ENCODE measurements at places on chromosomes 5 and 9.
A peak's percentile ranks its signal among the peaks of the same experiment; 100 is the strongest.

DNA sequence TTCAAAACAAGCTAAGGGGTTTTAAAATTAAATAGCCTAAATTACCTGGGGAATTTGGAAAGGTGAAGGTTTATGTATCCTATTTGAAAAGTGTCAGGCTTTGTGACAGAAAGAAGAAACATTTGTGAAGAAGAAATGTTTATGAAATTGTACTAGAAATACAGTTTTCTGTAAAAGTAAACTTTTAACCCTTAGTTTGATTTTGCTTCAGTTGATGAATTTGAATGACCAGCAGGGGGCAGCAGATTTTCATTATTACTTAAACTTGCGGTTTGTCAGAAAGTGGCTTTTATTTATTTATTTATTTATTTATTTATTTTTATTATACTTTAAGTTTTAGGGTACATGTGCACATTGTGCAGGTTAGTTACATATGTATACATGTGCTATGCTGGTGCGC lies 58.1 kb downstream of the NNT start:
- DNase-seq, result no peak

GRCh38 chr5:93078082-93079038 lies 502.7 kb downstream of the NR2F1-AS1 start:
- peak; percentile 17 for DNase-seq

- DNase-seq, result no peak
Measured at GRCh38 chr5:38319491-38319890, 61.1 kb downstream of the EGFLAM start.

DNA sequence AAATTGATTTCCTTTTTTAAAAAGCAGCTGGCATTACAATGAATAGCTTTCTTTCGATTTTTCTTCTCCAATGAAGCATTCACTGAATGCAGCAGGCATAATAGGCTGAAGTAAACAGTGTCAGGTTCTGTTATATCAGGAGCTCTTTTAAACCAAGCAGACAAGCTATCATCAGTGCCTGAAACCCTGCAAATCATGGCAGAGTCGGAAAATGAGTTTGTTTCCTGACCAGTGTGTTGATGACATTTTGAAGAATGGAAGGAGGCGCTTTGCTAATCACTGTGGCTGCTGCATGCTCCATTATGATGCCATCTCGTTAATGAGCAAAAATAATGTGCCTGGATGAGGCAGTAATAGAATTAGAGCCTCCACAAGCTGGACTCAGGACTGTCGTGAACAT lies 284.5 kb downstream of the ZNF608 start:
- no peak for DNase-seq

GRCh38 chr5:134115806-134116175 lies 1.3 kb downstream of the TCF7 start:
- DNase-seq, result no peak

DNA sequence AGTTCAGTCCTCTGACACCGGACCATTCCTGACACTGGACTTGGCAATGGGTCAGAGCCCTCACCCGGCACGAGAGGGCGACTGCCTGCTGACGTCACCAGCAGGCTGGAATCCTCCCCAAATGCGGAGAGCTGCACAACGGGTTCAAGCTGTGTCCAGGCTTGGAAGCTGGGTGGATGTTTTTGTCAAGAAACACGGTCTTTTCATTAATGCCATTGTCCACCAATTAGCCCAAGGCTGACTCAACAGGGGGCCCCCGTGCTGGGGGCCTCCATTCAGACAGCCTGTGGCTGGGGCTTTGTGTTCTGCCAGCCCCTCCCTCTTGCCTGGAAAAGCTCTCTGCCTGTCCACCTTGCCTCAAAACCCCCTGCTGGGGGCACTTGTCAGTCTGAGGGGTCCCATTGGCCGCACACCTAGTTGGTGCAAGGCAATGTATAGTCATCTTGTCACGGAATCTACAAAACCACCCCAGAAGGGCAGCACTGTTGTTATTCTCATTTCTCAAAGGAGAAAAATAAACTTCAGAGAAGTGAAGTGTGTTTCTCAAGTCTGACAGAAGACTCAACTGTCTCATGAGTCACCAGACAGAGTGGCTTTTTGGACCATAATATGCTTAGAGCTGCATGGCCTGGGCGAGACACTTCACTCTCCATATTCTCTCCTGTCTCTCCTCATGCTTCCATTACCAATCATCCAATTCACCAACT lies 24.6 kb downstream of the NDUFA8 start:
- DNase-seq, result no peak

GRCh38 chr5:93735378-93735777 lies 6.0 kb downstream of the POU5F2 start:
- no peak for DNase-seq

DNA sequence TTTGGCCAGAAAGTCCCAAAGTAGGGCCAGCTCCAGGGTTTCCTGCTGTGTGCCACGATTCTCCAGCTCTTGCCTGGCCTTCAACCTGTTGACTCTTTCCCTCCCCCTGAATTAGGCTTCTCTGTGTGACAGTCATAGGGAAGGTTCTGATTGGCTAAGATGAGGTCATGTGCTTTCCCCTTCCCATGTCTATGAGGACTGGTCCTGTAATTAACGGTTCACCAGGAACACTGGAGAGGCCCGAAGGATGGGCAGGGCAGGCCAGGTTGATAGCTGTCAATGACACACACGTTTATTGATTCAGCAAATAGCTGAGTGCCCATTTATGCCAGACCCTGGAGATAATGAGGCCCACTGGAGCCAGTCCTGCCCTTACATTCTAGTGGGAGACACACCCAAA lies 9.0 kb upstream of the PRR7 start:
- DNase-seq, result no peak

- no peak for DNase-seq
Measured at GRCh38 chr9:104386013-104386412, 118.0 kb upstream of the OR13F1 start.

DNA sequence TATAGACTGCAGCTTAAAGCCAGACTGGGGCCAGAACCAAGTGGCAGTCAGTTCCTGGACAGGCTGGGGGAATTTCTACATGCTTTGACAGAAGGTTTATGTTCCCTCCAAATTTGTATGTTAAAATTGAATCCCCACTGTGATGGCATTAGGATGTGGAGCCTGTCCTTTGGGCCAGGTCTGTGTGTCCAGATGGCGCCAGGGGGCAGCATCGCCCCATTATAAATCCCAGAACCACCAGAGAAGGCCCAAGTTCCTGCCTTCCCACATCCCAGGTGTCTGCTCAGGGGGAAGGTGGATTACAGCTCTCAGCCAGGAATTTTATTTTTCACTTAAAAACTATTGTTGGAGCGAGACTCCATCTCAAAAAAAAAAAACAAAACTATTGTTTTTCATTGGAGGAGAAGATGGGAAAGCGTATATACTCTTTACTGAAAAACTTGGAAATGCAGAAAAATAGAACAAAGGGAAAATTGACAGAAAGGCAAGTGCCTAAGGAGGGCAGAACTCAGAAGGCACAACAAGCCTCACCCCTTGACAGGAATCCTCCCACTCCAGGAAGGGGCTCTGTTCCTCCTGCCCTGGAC lies 5.0 kb downstream of the IL3 start:
- no peak for DNase-seq

Data from substantia nigra (tissue), 51 donors.